T-helper 22 cell (primary cell): ENCODE measurements at places on chromosomes 5 and 9.

GRCh38 chr5:138945421-138946240, 70.5 kb upstream of the LRRTM2 start:
- DNase-seq: no peak

GRCh38 chr5:88116396-88116795, 152.2 kb downstream of the TMEM161B start:
- no peak for DNase-seq

GRCh38 chr5:23507278-23507685, at the start of gene PRDM9:
TSS of gene PRDM9 (plus strand) at chr5:23507609. CDS start at chr5:23509034, 1,425 bp downstream.
- DNase-seq: no peak

DNA sequence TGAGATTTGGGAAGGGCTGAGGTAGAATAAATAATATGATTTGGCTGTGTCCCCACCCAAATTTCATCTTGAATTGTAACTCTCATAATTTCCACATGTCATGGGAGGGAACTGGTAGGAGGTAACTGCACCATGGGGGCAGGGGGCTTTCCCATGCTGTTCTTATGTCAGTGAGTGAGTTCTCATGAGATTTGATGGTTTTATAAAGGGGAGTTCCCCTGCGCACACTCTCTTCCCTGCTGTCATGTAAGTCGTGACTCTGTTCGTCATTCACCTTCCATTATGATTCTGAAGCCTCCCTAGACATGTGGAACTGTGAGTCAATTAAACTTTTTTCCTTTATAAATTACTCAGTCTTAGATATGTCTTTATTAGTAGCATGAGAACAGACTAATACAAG, 115.5 kb upstream of the STARD4 start:
- DNase-seq: no peak

GRCh38 chr9:70856411-70856810, 265.0 kb downstream of the TRPM3 start:
- DNase-seq: no peak

DNA sequence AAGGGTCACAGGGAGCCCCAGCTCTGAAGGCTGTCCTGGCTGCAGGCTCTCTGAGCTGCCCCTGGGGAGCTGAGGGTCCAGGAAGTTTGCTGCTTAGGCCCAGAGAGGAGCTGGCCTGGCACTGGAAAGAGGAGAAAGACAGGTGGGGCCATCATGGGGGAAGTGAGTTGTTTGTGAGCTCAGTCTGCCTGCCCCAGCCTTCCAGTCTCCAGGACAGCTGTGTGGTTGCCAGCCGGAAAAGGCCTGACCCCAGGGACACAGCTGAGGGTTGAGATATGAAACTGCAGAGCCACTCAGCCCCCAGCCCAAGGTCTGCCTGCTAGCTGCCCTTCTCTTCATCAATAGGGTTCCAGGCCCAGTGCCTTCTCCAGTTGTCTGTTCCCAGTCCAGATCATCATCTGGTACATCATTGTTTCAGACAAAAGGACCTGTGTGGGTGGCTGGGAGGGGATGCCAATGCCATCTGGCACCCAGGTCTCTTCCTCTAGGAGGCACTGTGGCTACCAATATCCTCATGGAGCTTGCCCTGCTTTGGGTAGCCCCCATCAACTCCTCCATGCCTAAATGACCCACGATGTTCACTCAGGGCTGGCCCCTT, 4.3 kb upstream of the DDX41 start:
- no peak for DNase-seq

- no peak for DNase-seq
Measured at GRCh38 chr9:126894052-126894603, 20.5 kb upstream of the RALGPS1 start.

GRCh38 chr9:136729144-136729543, 13.6 kb downstream of the LCN10 start:
- no peak for DNase-seq

DNA sequence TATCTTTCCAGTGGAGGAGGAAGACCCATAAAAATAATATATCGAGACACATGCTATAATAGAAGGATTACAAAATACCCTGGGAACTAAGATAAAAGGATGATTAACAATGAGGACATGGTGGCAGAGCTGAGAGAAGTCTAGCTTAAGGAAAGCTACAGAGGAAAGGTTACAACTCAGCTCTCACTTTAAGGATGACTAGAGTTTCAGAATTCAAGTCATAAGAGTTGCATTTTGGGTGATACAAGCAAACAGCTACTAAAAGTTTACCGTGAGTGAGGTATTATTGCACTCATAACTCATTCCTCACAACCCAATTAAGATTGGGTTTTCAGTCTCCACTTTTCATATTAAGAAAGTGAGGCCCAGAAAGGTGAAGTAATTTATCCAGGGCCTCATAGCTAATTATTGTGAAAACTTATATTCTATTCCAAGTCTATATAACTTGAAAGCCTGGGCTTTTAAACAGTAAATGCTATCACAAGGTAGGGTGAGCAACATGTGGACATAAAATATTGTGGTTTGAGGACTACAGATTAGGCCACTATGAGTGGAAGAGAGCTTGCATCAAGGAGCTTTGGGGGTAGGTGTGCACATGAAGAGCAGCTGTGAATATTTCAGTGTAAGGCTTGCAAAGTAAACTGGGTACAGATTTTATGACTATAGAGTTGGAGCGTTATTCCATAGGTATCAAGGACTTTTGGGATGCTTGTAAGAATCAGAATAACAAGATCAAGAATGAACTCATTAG, 28.0 kb downstream of the JAKMIP2 start:
- DNase-seq: no peak

- no peak for DNase-seq
Measured at GRCh38 chr5:141508798-141509611, 20.1 kb downstream of the PCDHGC5 start.

GRCh38 chr9:70110194-70111041, 66.8 kb downstream of the MAMDC2 start:
- no peak for DNase-seq
